Activated naive CD4-positive, alpha-beta T cell treated with anti-CD3 and anti-CD28 coated beads, Interleukin-2, amount 50 U/mL, for 72 hours (primary cell): ENCODE measurements at places on chromosomes 2 and 18. TPM values are rescaled to one million over a fixed set of nuclear protein-coding genes. Genes with fewer than 3 reads are reported as not detected.

The SH3RF3 gene
- total RNA-seq = 1.7 TPM

The ZRANB3 gene
- total RNA-seq = 37.9 TPM

The COPS9 gene
- 97.6 TPM for total RNA-seq

The KLHL30 gene
- not detected for total RNA-seq

The CACNB4 gene
- total RNA-seq = 1.5 TPM

The CNRIP1 gene
- total RNA-seq = not detected

The SLC9A4 gene
- total RNA-seq = 0.07 TPM

The TNFRSF11A gene
- total RNA-seq = 0.82 TPM

The TNS1 gene
- total RNA-seq = 0.27 TPM

The SPATA3 gene
- 2.9 TPM for total RNA-seq

The SP5 gene
- not detected for total RNA-seq
